Transverse colon (tissue), 4 donors: ENCODE measurements at places on chromosomes 11 and 22.

- DNase-seq = no peak
These were observed 63.9 kb downstream of the PKNOX2 start for GRCh38 chr11:125228445-125228844.

GRCh38 chr11:65354265-65355012, at the start of gene TIGD3:
TIGD3 (plus strand) TSS chr11:65354751; CDS start chr11:65355809, 1,058 bp downstream.
- peak; percentile 99 for DNase-seq

DNA sequence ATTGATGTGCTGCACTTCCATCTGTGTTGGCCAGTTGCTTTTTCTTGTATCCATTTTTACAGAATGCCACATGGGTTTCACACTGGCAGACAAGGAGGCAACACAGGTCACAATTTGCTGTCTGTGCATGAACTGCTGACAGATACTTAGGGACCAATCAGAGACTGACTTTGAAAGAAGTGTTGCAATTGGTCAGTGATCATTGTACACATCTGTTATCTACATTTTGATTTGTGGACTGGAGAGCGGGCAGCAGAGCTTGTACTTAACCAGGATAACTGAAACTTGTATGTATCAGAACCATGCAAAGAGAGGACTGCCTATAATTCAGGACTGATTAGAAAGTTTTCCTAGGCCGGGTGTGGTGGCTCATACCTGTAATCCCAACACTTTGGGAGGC, 21.8 kb downstream of the PRR5 start:
- no peak for DNase-seq

- no peak for DNase-seq
These were observed 58.4 kb downstream of the RTL6 start for GRCh38 chr22:44439356-44440223.

- peak; percentile 33 for DNase-seq
These were observed 5.5 kb downstream of the UPK2 start for GRCh38 chr11:118961591-118961990.

DNA sequence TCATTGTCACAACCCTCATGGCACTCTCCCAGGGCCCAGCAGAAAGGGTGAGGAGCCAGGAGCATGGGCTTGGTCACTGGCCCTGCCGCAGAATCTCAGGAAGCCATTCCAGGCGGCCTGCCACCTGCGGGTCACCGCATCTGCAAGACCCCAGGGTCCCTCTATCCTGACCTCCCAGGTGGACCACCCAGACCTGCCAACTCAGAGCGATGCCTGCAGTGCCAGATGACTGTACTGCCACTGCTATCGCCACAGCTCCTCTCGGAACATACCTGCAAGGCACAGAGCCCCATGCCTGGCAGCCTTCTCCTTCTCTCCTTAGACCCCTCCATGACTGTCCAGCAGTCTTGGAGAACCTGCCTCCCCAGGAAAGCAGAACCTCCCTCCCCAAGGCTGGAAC, 26.4 kb upstream of the ELFN2 start:
- DNase-seq = no peak

GRCh38 chr11:33291004-33291777, 34.0 kb downstream of the HIPK3 start:
- no peak for DNase-seq

- DNase-seq = peak; percentile 40
These were observed 64.4 kb downstream of the NAV2 start for GRCh38 chr11:19777039-19777376.

- DNase-seq = no peak
These were observed 351.2 kb downstream of the TENM4 start for GRCh38 chr11:79089601-79090000.

DNA sequence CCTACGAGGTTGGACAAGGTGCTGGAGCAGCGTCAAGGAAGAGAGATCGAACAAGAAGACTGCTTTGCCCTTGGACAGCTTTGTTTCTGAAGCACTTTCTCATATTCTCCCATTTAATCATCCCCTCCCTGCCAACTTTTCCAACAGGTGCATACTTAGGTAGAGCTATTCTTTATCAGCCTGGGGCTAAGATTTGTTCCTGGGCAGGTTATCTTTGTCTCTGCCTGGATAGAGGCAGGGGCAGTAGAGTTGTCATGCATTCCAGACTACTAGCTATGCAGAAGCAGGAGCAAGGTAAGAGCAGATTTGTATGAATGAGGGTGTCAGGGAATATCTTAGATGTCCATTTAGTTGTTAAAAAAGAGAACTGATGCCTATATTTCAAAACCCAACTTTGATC, 82.3 kb downstream of the PTPRJ start:
- DNase-seq = no peak

DNA sequence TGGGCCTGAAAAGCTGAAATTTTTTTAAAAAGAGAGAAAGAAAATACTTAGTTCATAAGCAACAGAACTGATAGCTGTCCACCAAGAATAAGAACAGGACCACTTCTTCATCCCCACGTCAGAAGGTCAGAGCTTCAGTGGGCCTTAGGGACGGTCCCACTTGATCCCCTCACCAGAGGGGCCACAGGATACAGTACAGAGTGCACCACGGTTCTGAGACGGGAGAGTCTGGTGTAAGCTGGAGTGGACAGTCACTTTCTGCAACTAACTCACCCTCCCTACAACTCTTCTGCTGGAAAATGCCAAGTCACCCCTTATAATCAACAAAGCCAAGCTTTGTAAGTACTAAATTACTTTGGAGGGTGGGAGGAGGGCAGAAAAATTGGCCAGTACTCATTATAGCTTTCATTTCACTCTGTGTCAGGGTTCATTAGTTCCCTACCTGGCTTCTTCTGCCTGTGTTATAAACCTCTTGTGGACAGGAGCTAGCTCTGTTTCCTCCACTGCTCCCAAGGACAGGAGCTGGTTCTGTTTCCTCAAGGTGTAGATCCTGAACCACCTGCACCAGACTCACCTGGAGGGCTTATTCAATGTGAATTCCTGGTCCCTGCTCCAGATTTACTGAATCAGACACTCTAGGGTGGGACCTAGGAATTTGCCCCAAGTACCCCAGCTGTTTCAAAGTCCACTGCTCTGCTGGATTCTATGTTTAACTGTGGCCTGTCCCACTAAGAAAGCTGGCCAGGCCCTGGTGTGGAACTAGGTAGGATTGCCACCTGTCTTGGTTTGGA, 39.6 kb downstream of the SCGB1A1 start:
- DNase-seq = no peak

DNA sequence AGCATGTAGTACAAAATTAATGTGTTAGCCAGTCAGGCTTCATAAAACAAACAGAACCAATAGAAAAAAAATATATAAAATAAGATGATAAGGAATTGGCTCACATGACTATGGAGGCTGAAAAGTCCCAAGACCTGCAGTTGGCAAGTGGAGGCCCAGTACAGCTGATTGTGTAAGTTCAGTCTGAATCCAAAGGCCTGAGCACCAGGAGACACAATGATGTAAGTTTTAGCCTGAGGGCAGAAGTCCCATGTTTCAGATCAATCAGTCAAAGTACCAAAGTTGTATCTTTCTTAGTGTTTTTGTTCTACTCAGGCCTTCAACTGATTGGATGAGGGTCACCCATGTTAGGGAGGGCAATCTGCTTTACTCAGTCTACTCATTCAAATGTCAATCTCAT, 14.3 kb upstream of the OR10D3 start:
- DNase-seq = no peak

DNA sequence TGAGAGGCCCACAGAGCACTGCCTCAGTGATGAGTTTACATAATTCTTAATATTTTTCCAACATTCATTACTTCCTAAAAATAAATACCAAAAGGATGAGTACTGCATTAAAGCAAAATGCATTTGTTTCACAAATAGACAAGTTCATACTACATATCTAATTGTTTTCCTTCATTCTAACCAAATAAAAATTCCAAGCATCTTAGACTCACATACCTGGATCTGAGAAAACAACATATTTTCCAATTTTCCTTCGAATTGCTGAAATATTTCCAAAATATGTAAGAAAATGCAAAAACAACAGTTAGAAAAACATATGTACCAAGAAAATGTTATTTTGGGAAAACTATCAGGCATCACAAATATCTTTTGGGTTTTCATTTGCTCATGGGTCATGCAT, 127.9 kb upstream of the CEP126 start:
- DNase-seq = no peak

GRCh38 chr22:32603651-32604540, 129.3 kb downstream of the FBXO7 start:
- DNase-seq = no peak

GRCh38 chr11:58334708-58335107, 24.2 kb downstream of the OR5B17 start:
- no peak for DNase-seq

- no peak for DNase-seq
These were observed 2.1 kb downstream of the APOBEC3B start for GRCh38 chr22:38984224-38984623.

DNA sequence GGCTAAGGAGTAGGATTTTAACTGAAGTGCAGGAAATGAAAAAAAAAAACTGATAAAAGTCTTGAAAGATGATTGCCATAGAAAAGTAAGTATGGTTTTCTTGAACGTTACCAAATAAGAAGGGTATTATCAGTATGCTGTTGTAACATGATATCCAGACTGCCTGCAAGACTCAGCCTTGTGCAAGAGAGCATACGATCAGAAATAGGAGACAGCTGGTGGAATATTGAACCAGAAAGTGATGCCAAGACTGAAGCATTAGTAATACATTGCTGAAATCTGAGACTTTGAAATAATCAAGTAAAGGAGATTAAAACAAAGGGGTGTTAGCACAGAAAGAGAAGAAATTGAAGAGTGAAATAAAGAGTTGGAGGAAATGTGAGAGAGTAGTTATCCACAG, 452.7 kb upstream of the CNTN5 start:
- no peak for DNase-seq

DNA sequence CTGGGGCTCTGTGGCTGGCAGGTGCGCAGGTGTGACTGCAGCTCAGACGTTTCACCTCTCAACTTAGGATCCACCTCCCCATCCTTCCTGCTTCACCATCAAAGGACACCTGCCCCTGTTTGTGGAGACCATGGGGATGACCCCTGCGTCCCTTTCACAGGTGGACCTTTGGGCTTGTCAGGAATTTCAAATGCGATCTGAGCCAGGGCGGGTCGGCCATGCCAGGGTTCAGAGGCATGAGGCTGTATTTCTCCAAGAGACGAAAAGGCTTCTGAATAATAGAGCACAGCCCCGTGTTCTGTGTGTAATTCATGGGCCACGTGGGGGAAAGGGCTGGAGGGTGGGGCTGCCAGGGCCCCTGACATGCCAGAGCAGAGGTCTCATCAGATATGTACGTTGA, 668.0 kb downstream of the BRD1 start:
- no peak for DNase-seq

GRCh38 chr22:47818496-47818895, 1056.0 kb downstream of the TBC1D22A start:
- DNase-seq = no peak

DNA sequence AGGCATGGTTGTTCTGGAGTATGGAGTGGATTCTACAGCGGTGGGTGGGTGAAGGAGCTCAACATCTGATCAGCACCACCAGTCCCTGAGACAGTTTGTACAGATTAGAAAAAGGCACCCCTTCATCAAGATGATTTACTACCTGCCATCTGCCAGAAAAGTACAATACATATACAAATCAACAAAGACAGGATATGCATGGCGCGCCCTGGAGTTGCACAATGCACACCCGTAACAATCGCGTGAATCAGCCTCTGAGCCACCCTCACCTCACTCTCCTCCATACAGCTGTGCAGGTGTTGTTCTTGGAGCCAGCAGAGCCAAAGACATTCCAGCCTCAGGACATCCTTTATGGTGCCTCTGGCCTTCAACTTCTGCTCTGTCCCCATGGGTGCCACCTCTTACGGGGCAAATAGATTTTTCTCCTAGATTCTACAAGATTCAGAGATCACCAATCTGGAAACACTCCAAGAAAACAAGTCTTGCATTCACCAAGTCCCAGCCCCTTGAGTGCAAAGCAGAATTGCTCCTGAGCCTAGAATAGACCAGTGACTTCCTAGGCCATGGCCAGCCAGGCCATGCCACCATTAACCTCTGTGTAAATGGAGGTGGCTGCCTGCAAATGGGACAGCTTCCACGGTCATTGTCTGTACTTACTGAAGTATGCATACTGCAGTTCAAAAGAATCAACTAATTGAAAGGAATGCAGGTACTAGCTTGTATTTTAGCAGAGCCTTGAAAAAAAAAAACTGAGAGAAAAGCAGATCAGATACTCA, 490.9 kb downstream of the SOX6 start:
- no peak for DNase-seq

DNA sequence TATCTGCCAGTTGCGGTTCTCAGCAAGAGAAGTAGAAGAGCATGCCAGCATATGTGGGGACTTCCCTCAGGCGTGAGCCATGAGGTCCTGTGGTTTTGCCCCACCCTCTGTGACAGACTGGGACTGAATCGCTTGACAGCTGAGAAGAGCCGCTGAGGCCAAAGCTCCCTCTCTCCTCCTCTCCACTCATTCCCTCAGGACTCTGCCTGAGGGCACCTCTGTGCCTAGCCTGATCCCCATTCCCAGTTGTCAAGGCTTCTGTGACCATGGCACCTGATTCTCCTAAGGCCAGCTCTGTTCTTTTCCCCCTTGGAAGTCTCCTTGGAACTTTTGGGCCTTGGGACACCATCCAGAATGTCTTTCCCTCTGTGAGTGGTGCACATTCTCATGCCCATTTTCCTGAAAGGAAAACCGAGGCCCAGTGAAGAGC, 27.0 kb downstream of the ART5 start:
- DNase-seq = peak; percentile 11

DNA sequence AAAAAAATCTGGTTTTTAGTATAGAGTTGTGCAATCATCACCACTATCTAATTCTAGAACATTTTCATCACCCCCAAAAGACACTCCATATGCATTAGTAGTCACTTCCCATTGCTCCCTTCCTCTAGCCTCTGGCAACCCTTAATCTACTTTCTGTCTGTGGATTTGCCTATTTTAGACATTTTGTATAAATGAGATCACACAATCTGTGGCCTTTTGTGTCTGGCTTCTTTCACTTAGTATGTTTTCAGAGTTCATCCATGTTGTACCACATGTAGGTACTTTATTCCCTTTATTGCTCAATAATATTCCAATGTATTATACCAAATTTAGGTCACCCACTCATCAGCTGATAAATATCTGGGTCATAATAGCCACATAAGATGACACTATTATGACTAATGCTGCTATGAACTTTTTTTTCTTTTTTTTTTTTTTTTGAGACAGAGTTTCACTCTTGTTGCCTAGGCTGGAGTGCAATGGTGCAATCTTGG, 67.5 kb upstream of the SCUBE2 start:
- DNase-seq = no peak

GRCh38 chr11:17171916-17172315, 35.9 kb downstream of the PIK3C2A start:
- no peak for DNase-seq

DNA sequence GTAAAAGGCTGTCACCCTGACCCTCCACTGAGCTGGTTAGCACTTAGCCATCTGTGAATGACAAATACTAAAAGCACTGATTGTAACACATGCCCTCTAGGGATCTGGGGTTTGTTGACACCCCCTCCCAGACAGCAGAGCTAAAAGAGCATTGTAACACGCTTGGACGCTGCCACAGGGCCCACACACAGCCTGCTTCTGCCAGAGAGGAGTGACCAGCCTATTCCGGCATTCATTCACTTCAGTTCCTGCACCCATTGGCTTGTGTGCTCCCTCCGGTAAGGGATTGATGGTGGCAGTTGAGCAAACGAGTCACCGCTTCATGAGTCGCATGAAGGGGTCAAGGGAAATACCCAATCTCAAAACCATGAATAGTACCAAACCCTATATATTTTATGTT, 15.8 kb downstream of the OR10D3 start:
- DNase-seq = no peak

GRCh38 chr11:61357233-61357893, 4.3 kb downstream of the CYB561A3 start:
- DNase-seq = no peak
